Frontal cortex (tissue), 4 donors: ENCODE measurements at places on chromosomes 4 and X. TPM values are rescaled to one million over a fixed set of nuclear protein-coding genes. Genes with fewer than 3 reads are reported as not detected.

ZFYVE28 gene
- total RNA-seq = 3.7 TPM

HELT gene
- total RNA-seq = not detected

MAMLD1 gene
- total RNA-seq = 2.4 TPM

KIAA1210 gene
- under 0.01 TPM for total RNA-seq

ABCD1 gene
- 3.7 TPM for total RNA-seq

PABPC1L2A gene
- 1.6 TPM for total RNA-seq

PACRGL gene
- total RNA-seq = 53.8 TPM

RGS12 gene
- total RNA-seq = 72.2 TPM

SH2D1A gene
- total RNA-seq = not detected

RPA4 gene
- total RNA-seq = 0.82 TPM

ESX1 gene
- not detected for total RNA-seq

GIMD1 gene
- not detected for total RNA-seq

HPRT1 gene
- 21.6 TPM for total RNA-seq

SYTL5 gene
- 4.9 TPM for total RNA-seq

NUDT11 gene
- 115 TPM for total RNA-seq

JCHAIN gene
- total RNA-seq = under 0.01 TPM

SPANXB1 gene
- total RNA-seq = not detected

TMEM35A gene
- total RNA-seq = 98.2 TPM

RBM3 gene
- total RNA-seq = 188 TPM

CXCL11 gene
- not detected for total RNA-seq

PDZD4 gene
- total RNA-seq = 165 TPM

INPP4B gene
- 8.2 TPM for total RNA-seq

CHRDL1 gene
- 23.2 TPM for total RNA-seq

USP53 gene
- 12.2 TPM for total RNA-seq

PCYT1B gene
- total RNA-seq = 29.8 TPM

F9 gene
- not detected for total RNA-seq

IL1RAPL1 gene
- total RNA-seq = 14.3 TPM

PITX2 gene
- total RNA-seq = not detected

BRS3 gene
- total RNA-seq = 1.6 TPM

TLR2 gene
- 0.82 TPM for total RNA-seq

KCNE5 gene
- 1.2 TPM for total RNA-seq

UBA1 gene
- 122 TPM for total RNA-seq

MBTPS2 gene
- total RNA-seq = 9.0 TPM
